GM23338 (cell line): ENCODE measurements at places on chromosomes 5 and 9. TPM values are rescaled to one million over a fixed set of nuclear protein-coding genes. Genes with fewer than 3 reads are reported as not detected.

Gene SMARCA2
- 18.4 and 21.7 TPM in 2 replicates for polyA plus RNA-seq

Gene SLC34A3
- not detected in 2 replicates for polyA plus RNA-seq

Gene PCDHGB5
- polyA plus RNA-seq, result 1.7 and 2.5 TPM in 2 replicates

- H3K4me1 ChIP-seq, result peaks cover 6% of the 10 kb centered on the region; the same call in 1 of the 2 replicates
- H3K27ac ChIP-seq, result no peak overlapping the region
- peak overlapping the region; percentile 87 for H3K4me3 ChIP-seq
- no peak for DNase-seq
- H3K36me3 ChIP-seq, result no peaks in the 10 kb centered on the region; the same call in 1 of the 2 replicates
- no peaks in the 10 kb centered on the region for H3K27me3 ChIP-seq
Measured at GRCh38 chr5:441996-442334, 1.0 kb upstream of the EXOC3 start.

DNA sequence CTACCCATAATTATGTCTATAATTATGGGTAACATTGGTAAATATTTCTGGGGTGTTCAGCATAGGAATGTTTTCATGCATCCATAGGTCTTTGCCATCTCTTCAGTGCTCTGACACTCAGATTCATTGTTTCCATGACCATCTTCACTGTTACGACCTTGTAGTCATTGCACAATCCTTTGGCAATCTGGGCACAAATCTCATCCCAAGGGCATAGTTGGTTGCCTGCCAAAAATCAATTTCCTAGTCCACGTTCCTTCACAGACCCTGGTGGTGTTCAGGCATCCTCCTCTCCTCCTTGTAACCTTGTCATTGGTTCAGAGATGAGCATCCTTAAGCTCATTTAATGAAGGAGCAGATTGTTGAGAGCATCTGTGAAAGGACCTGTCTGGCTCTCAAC lies 1400.7 kb downstream of the CDH12 start:
- no peak overlapping the region for H3K27ac ChIP-seq
- H3K27me3 ChIP-seq, result no peaks in the 10 kb centered on the region
- no peaks in the 10 kb centered on the region for H3K36me3 ChIP-seq
- no peaks in the 10 kb centered on the region for H3K4me1 ChIP-seq

DNA sequence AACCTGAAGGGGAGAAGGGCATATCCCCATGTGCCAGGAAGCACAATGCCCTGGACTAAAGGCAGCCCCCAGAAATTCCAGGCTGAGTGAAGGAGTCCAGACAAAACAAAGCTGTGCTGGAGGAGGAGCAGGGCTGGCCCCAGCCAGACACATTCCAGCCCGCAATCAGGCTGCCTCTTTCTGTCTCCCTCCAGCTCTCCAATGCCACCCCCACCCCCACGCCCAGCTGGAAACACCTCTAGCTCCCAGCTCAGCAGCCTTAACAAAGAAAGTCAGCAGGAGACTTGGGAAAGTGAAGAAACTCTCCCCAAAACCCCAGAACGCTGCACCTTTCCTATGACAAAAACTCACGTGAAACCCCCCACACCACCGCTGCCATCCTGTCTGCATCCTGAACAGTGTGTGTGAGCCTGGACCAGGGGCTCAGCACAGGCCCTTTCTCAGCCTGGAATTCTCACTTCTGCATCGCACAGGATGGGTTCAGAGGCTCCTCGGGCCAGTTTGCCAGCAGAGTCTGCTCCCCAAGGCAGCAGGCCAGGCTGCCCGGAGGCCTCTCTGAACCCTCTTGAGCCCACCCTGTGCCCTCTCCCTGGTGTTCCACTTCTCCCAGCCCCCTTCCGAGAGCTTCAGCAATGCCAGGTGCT lies 96.2 kb upstream of the ICE1 start:
- H3K36me3 ChIP-seq, result no peaks in the 10 kb centered on the region; the same call in 1 of the 2 replicates
- peaks cover 29% of the 10 kb centered on the region for H3K4me1 ChIP-seq
- H3K4me3 ChIP-seq, result no peak overlapping the region
- H3K27me3 ChIP-seq, result no peaks in the 10 kb centered on the region
- peak; percentile 43 for DNase-seq
